ENCODE measurements at places on chromosomes 6 and 20.
A peak's percentile ranks its signal among the peaks of the same experiment; 100 is the strongest.

DNA sequence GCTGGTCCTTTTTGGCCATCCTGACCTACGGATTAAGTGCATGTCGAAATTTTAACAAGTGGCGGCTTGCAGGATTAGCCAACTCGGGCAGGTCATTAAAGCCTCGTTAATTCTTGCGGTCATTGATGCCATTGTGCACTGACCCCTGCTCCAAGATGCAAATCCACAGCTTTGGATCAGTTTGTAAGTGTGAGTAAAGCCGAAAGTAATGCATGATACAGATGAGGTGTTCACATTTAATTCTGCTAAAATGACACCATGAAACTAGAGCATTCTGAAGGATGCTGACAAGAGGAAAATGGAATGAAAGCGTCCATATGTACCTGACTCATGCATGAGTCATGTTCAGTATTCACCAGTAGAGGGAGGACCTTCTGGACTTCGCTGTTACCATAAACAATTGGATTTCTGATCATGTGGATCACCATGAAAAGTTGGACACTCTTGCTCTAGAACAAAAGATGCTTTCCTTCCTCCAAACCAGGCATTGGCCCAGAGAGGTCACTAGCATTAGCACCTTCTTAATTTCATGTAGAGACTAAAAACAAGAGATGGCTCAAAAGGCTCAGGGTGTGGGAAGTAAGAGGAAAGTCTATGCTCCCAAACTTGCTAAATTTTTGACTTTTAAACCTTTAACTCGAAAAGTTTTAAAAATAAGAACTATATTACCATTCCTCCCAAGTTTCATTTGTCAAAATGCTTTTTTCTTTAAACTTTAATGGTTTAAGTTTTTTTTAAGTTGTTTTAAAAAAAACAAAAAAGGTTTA is 48.0 kb downstream of the MUC22 start:
- peak; percentile 54 for DNase-seq

DNA sequence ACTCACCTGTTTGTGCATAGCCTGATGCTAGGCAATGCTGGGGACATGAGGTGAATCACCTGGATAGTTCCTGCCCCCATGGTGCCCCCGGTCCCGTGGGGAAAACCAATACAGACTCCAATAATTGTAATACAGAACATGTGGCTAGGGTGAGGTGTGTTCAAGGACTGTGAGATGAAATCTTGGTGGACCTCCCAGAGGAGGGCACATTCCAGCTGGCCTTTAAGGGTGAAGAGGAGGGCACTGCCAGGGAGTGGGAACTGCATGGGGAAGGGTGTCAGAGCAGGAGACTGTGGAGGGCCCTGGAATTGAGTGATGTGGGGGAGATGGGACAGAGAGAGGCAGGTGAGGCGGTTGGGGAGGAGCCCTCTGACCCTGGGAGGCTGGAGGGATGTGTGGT is 2.5 kb downstream of the COX4I2 start:
- no peak for DNase-seq

- no peak for DNase-seq
These were observed 56.2 kb downstream of the GFOD1 start for GRCh38 chr6:13431059-13431656.

DNA sequence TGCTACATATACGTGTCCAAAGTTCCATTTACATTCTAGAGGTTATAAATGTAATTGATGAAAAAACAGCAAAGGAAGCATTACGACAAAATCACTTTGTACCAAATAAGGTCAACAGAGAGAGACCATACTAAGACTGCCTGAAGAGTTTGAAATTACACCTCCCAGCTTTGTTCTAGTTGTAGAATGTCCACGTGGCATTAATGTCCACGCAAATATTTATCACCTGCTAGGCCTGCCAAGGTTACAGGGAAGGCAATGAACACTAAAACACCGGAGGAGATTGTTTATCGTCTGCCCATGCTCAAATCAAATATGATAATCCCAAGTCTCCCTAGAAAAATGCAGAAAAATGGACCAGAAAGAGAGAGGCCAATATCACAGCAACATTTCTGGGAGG is 6.2 kb downstream of the RALGAPA2 start:
- DNase-seq: no peak

DNA sequence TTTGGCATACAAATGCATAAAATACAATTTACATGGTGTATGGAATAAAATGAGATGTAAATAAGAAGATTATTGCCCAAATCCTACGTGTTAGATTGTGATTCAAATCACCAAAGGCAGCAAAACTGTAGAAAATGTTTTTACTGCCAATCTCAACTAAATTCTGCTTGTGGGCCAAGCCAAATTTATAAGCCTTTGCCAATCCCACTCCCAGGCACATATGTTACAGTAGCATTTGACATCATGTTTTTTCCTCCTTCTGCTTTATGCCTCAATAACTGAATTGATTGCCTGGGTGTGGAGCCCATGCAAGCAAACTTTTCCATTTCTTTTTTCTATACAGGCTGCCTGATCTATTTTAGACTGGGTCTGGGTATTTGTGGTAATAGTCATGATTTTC is 36.3 kb upstream of the LRRC1 start:
- no peak for DNase-seq

DNA sequence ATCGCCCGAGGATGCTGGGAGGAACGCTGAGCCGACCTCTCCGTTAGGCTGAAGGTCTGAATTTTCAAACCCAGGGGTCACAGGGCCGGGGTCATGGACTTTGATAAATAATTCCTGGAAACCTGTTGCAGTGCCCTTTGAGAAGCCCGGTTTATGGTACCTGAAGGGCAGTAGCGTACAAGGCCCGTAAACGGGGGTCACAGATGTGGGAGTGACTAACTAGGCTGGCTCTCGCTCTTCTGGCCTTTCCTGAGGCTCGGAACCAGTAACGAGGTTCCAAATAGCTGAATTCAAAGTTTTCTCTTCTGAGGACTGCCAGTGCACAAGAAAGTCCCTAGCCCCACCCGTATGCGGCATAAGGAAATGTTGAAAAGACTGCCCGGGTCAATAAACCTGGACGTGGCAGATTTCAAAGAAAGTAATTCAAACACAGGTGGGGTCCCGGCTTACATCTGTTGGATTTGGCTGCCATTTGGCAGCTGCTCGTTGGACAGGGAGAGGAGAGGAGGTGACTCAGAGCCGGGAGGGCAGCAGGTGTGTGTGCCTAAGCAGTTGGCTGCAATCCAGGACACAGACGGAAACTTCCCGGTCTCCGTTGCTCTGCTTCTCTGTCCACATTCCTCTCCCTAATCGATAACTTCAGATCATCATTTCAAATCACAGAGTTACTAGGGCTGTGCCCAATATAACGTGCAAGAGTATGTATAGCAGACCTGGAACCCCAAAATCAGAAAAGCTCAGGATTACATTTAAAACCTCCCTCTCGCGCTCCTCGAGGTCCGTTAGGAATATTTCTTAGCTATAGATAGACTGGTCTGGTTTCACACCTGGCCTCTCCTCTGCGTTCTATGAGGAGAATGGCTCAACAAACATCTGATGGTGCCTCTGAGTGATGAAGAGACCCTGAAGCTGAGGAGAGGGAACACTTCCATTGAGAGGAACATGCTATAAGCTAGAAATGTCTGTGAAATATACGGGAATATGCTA is 765 bp upstream of the GMDS start:
- peak; percentile 66 for DNase-seq

DNA sequence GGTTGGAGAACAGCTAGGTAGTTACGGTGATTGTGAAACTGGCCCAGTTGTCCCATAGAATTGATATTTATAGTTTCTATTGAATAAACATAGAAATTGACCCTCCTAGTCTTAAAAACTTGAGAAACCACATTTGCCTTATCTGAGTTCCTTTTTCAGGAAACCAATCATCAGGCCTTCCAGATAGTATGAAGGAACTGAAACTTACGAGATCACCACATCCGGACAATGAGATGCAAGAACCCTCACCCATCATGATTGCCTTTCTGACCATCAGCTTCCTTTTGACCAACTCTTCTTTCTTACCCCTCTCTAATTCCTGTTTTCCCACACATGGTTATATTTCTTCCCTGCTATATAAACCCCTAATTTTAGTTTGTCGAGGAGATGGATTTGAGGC is 21.8 kb downstream of the SLC35F1 start:
- DNase-seq: no peak

- no peak for DNase-seq
These were observed 474.4 kb upstream of the HSF2 start for GRCh38 chr6:121925024-121925423.

- no peak for DNase-seq
These were observed 508.9 kb upstream of the ADGRB3 start for GRCh38 chr6:68126089-68126749.

DNA sequence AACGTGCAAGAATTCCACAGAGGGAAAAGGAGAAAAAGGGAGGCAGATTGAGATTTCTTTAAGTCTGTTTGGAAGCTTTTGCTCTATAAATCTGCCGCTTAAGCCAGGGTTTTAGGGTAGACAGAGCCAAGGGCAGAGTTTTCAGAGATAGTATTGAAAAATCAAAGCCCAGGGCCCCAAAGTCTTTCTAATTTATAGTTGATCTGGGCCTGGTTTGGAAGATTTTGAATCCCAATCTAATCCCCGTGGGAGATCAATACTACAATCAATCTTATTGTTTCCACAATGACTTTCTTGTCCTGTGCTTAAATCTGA is 3.3 kb downstream of the BMP2 start:
- no peak for DNase-seq

All from iPS-NIHi11 (cell line).